Right hindlimb (tissue), 1 donor: ENCODE measurements at places on chromosomes 16 and 17.
A peak's percentile ranks its signal among the peaks of the same experiment; 100 is the strongest.

- peak; percentile 7 for DNase-seq
Observed at GRCh38 chr17:58302171-58302918, 21.6 kb upstream of the MPO start.

GRCh38 chr17:45077643-45078042 lies 16.5 kb downstream of the NMT1 start:
- DNase-seq = no peak

DNA sequence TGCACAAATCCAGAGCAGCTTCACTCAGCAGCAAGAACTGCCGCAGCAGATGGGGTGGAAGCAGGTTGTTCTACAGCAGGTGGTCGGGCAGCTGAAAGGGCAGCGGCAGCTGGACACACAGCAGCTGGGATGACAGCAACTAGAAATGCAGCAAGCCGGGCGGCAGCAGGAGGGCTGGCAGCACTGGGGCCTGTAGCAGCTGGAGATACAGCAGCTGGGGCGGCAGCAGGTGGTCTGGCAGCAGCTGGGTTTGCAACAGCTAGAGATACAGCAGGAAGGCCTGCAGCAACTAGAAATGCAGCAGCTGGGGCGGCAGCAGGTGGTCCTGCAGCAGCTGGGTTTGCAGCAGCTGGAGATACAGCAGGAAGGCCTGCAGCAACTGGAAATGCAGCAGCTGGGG lies 460 bp downstream of the KRTAP4-3 start:
- no peak for DNase-seq

- DNase-seq = peak; percentile 86
Observed at GRCh38 chr17:50169121-50169764, 3.4 kb downstream of the SGCA start.

DNA sequence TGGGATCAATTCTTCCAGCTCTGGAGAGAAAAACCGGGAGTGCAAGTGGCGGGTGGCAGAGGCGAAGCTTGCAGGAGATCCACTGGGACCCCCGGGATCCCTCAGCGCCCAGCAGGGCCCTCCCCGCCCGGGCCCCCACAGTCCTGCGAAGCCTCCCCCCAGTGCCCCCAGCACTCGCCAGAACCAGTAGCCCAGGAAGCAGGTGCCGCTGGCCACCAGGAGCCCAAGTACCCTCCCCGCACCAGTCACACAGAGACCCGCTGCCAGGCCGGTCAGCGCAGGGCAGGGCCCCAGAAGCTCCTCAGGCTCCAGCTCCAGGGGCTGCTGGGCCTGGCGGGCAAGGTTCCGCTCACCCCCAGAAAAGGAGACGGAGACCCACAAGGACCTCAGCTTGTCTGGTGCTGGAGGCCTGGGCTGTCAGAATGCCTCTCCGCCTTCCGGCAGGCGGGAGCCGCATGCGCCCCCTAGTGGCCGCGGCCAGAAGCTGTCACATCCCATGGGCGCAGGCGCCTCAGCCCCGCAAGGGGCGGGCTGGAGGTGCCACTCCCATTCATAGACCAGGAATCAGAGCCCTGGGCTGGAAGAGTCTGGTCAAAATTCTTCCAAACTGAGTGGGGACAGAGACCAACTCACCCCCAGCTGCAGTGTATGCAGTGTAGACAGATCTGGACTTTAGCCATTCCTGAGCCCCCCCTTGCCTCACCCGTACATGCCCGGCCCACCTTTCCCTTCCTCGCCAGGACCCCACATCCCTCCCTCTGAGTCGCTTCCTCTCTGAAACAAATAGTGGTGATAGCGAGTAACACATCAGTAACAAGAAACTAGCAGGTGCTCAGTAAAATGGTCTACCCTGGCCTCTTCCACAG lies 1002.3 kb downstream of the KCNJ18 start:
- no peak for DNase-seq

- DNase-seq = no peak
Observed at GRCh38 chr17:35641032-35641431, 53.9 kb downstream of the AP2B1 start.

- no peak for DNase-seq
Observed at GRCh38 chr17:2048805-2049204, 6.1 kb upstream of the HIC1 start.

GRCh38 chr16:29699324-29700219 lies 20.6 kb downstream of the QPRT start:
- no peak for DNase-seq

GRCh38 chr16:60907645-60908044 lies 1128.6 kb downstream of the CDH8 start:
- no peak for DNase-seq

- DNase-seq = no peak
Observed at GRCh38 chr17:17849845-17850373, 13.1 kb upstream of the SREBF1 start.

GRCh38 chr16:883781-884180 lies 83.2 kb upstream of the GNG13 start:
- no peak for DNase-seq

DNA sequence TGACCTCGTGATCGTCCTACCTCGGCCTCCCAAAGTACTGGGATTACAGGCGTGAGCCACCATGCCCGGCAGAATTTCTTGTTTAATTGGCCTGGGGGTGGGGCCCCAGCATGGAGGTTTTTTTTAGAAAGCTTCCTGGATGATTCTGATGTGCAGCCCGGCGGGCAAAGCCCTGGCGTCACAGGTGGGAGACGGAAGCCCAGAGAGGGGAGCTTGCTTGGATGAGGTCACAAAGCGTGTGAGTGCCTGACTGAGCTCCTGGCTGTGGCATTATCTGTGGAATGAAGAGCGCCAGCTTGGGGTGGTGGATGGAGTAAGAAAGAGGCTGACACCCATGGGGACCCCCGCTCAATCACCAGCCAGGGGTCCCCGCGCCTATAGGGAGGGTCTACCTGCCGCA lies 4.1 kb downstream of the VASN start:
- DNase-seq = no peak

DNA sequence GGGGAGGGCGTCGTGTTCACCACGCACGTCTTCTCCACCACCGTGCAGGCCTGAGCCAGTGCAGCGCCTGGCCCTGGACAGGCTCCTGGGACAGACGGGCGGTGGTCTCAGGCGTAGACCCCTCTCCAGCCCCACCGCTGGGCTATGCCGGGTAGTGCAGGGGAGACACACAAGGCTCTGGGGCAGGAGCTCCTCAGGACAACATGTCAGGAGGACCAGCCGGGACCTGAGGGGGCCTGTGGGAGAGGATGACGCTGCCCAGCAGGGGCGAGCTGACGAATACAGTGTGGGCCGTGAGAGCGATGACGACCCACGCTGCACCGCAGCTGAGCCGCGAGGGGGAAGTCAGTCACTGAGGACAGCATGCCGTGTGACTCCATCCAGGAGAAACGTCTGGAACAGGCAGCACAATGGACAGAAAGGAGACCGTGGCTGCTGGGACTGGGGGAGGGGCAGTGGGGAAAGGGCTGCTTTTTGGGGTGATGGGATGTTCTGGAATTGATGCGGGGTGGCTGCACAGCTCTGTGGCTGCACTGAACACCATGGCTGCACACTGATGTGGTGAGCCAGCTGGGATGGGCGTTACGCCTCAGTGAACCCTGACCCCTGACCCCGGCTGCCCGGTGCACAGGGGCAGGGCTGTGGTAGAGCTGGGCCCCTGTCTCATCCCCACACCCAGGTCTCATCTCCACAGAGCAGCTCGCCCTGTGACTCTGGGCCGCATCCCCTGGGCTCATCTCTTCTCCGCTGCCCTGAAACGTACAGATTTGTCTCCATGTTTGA lies 20.2 kb downstream of the DNASE1 start:
- no peak for DNase-seq

DNA sequence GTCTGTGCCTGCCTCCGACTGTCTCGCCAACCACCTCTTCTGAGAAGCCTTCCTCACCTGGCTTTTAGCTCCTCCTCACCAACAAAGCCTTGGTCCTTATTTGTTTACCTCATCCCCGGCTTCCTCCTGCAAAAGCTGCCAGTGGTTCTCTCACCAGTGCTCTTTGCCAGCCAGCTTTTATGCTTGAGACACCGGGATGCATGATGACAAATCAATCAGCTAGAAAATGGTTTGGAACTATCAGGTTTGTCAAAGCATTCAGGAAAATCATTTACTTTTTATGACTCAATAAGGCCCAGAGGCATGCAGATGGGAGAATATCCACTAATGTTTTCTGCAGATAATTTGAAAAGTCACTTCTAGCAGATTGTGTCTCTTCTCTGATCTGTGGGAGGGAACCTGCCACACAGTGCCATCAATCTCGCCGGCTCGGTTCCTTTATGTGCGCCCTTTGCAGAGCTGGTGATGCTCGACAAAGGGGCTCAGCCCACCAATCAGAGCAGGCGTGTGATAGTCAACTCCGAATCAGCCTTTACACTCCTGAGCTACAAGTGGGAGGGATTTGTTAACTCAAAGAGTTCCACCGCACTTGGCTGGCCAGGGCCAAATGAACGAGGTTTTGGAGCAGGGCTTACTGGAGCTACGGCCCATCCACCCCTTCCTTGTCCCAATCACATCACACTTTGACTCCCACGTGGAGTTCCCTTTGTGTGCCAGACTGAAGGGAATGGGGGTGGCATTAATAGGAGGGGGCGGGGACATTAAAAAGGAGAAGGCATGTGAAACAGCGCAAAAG lies 85.8 kb downstream of the MRC2 start:
- DNase-seq = peak; percentile 79

- DNase-seq = peak; percentile 47
Observed at GRCh38 chr16:56950881-56951771, 10.6 kb upstream of the CETP start.

DNA sequence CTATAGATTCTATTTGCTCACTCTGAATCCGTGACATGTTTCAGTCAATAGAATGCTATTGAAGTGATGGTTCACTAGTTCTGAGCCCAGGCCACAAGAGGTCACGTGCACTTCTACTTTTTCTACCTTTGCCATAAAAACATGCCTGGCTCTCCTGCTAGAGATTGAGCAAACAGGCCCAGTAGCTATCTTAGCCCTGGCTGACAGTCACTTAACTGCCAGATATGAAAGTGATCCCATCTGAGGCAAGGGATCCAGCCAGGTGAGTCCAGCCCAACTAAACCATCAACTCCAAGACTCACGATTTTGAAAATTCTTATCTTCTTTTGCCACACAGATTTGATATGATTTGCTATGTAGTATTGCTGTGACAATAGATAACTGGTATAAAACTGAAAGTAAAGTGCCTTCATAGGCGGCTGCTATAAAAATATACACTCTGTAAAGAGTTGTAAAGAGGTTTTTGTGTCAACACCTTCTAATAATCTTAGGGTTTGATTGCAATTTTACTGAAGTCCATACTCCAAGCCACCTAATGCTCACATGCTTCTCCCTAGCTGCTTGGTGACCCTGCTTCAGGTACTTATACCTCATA lies 937.7 kb upstream of the SOX9 start:
- no peak for DNase-seq

DNA sequence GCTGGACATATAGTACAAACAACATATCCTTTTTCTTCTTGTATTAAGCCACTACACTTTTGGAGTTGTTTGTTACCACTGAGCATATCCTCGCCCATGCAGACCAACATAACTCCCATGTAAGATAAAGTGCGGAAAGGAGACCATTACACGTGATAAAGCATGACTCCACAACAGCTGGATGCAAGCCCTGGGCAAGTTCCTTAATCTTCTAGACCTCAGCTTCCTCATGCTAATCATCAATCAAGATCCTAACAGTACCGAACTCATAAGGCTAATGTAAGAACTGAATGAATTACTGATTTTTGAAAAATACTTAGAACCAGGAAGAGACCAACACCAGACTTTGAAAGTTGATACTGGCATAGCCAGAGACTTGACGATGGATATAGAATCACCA lies 47.0 kb upstream of the GSG1L start:
- DNase-seq = no peak

GRCh38 chr17:2749784-2750181 lies 331 bp upstream of the CCDC92B start:
- DNase-seq = peak; percentile 81

GRCh38 chr16:86716649-86717048 lies 138.3 kb downstream of the FOXL1 start:
- no peak for DNase-seq

GRCh38 chr16:15434425-15435215 lies at the start of gene BMERB1:
Gene BMERB1, plus strand, starts transcription at chr16:15434588. Its CDS starts 66 bp downstream, at chr16:15434654.
- DNase-seq = peak; percentile 84

- no peak for DNase-seq
Observed at GRCh38 chr16:23145608-23146007, 3.6 kb downstream of the USP31 start.

GRCh38 chr17:71845337-71845736 lies 275.5 kb upstream of the SOX9 start:
- DNase-seq = no peak

- no peak for DNase-seq
Observed at GRCh38 chr16:51035711-51036110, 115.4 kb downstream of the SALL1 start.

GRCh38 chr16:74695450-74696422 lies 4.9 kb downstream of the MLKL start:
- peak; percentile 86 for DNase-seq

GRCh38 chr16:50821586-50821985 lies 79.7 kb downstream of the CYLD start:
- no peak for DNase-seq

- DNase-seq = no peak
Observed at GRCh38 chr17:77407321-77408277, 266.8 kb downstream of the SEC14L1 start.

DNA sequence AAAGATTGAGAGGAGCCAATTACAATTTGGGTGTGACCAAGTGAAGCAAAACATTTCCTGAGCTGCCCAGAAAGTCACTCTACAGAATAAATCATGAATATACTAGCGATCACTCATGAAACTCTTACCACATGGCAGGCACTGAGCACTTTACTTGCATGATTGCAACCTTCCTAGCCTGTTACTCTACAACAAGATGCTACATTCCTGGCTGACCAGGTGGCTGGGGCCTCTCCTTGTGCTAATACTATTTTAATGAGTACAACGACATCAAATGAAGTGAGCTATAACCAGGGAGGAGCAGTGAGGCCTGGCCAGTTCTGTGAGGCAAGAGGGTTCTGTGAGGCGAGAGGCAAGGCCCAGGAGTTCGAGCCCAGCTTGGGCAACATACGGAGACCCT lies 75.2 kb downstream of the CPPED1 start:
- no peak for DNase-seq

- DNase-seq = peak; percentile 11
Observed at GRCh38 chr17:74059479-74060240, 143.8 kb upstream of the RPL38 start.

GRCh38 chr17:40602445-40603443 lies 37.5 kb upstream of the CCR7 start:
- DNase-seq = no peak

GRCh38 chr17:19719355-19720209 lies 3.2 kb upstream of the SLC47A2 start:
- DNase-seq = no peak

DNA sequence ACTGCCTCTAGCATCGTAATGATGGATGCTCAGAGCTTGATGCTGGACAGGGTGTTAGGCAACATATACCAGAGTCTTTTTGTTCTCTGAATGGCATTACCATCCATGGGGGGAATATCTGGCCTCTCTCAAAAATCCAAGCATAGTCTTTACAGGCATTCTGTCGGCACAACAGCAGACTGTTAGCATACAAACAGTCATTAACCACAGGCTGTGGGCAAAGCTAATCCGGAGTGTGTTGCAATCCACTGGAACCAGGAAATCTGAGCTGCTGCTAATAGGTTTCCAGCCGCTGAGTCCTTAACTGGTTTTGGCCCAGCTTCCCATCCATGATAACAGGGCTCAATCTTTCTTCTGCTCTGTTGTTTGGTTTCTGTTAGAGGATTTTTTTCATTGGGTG lies 371.9 kb downstream of the HS3ST3B1 start:
- peak; percentile 19 for DNase-seq
